Stimulated activated CD4-positive, alpha-beta T cell treated with anti-CD3 and anti-CD28 coated beads, Interleukin-4, amount 100 ng/mL, for 24 hours (primary cell): ENCODE measurements at places on chromosomes 3 and 15.
A peak's percentile ranks its signal among the peaks of the same experiment; 100 is the strongest.

GRCh38 chr3:73086071-73086494 is 24.6 kb downstream of the EBLN2 start:
- peak; percentile 59 for DNase-seq

DNA sequence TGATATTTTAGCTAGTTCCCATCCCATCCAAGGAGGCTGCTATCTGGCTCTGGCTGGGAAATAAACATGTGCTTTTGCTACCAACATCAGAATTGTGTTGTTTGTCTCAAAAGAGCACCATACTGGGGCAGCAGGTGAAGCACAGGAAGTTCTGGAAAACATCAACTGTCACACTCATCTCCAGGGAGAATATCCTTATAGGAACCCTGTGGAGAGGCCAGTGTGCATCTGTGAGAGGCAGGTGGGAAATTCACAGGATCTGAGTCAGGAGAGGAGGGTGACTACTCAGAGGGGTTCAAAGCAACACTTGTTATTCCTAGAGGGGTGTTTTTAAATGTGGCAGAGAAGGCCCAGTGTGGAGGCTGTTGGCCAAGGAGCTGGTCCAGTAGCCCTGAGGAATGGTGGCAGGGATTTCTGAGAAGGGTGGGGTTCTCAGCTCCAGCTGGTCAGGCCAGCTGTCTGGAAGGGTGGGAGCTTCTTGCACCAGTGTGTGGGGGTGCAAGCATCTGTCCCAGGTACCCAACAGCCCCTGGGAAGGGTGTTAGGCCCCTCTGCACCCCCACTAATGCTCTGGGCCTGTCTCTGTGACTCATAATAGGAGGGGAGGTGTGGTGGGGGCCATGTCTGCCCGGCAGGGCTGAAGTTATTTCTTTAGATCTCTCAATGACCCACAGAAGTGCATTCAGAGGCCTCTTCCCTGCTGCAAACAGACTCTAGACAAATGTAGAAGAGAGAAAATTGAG is 28.7 kb downstream of the RPSA start:
- DNase-seq = no peak

GRCh38 chr15:89400116-89400781 is 65.6 kb upstream of the POLG start:
- DNase-seq = no peak

DNA sequence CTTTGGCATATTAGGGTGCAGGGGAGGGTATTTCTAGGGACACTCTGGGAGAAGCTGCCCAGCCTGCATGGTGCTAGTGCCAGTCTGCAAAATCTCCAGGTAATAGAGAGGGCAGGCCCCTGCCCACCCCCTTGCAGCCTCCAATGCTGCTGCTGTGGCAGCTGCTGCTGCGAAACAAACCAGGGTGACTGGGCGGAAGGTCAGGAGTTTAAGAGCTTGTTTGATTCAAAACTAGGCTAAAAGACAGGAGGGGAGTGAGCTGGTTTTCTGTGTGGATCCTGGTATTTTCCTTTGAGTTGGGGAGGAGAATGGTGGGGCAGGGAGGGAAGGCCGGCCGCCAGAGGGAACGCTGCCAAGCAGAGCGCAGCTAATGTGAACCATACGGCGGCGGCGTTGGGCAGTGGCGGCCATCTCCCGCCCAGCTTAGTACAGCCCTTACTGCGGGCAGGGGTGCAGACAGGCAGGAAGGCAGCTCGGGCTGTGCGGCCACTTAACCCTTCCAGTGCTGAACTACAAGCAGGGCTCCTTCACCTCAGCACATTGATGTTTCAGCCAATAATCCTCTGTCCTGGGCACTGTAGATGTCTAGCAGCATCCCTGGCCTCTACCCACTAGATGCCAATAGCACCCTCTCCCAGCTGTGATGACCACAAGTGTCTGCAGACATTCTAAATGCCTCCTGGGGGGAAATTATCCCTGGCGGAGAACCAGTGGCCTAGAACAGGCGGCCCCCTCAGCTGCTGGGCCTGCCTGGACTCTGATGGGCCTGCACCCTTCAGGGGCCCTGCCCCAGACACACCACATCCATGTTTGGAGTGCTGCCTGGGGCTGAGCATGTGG is 125.7 kb downstream of the EEFSEC start:
- DNase-seq = no peak

DNA sequence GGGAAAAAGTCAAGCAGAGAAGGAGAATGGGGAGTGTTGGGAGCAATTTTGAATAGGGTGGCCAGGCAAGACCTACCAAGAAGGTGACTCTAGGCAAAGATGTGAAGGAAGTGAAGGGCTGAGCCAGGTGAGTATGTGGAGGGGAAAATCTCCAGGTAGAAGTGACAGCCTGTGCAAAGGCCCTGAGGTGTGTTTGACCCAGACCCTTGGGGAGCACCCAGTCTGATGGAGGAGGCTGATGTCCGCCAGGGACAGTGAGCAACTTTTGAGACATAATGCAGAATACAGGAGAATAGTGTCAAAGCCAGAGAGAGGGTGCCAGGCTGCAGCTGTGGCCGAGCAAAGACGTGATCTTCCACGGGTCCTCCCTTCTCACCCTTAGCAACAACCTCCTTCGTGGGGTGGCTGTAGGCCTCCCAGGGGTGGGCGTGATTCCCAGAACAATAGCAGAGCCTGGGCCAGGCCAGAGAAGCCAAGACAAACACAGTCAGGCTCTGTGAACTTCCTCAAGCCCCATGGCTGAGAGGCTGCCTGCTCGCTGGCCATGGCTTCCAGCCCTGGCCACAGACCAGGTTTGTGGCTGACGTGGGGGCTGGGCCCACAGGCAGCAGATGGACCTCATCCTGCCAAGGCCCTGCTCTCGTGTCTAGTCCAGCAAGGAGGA is 58.1 kb downstream of the SLC6A6 start:
- no peak for DNase-seq

GRCh38 chr3:128077665-128078064 is 25.4 kb downstream of the SEC61A1 start:
- no peak for DNase-seq

DNA sequence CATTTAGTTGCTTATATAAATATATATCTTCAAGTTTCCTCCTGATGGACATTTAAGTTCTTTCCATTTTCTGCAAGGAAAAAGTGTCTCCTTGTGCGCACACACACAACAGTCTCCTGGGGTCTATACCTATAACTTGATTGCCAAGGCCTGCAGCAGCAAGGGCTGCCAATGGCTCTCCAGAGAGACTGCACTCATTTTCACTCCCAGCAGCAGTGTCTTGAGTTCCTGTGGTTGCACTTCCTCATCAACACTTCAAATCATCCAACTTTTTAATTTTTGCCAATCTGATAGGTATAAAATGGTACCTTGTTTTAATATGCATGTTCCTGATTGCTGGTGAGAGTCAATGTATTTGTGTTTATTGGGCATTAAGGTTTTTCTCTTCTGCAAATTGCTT is 23.1 kb downstream of the TNFAIP8L3 start:
- DNase-seq = no peak

- DNase-seq = no peak
Measured at GRCh38 chr3:192339214-192339613, 388.1 kb downstream of the FGF12 start.

- DNase-seq = no peak
Measured at GRCh38 chr3:188010478-188010877, 143.5 kb upstream of the LPP start.

GRCh38 chr15:22933641-22934061 is 46.5 kb downstream of the CYFIP1 start:
- DNase-seq = no peak

- DNase-seq = no peak
Measured at GRCh38 chr3:31178467-31178866, 284.0 kb upstream of the GADL1 start.

DNA sequence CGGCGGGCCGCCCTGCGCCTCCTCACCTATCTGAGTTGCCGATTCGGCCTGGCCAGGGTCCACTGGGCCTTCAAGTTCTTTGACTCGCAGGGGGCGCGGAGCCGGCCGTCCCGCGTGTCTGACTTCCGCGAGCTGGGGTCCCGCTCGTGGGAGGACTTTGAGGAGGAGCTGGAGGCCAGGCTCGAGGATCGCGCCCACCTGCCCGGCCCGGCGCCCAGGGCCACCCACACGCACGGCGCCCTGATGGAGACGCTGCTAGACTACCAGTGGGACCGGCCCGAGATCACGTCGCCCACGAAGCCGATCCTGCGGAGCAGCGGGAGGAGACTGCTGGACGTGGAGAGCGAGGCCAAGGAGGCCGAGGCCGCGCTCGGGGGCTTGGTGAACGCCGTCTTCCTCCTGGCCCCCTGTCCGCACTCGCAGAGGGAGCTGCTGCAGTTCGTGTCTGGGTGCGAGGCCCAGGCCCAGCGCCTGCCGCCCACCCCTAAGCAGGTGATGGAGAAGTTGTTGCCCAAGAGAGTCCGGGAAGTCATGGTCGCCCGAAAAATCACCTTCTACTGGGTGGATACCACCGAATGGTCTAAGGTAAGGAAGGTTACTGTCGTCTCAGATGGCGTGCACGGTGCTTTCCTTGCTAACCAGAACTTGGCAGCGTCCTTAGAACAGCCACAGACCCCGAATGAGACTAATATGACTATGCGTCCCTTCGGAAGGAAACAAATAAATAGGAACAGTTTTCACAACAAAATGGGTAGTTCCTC is 567 bp downstream of the TICRR start:
- DNase-seq = peak; percentile 12

GRCh38 chr3:141812084-141812483 is 48.9 kb downstream of the GRK7 start:
- DNase-seq = no peak

GRCh38 chr3:120852412-120852811 is 55.6 kb upstream of the STXBP5L start:
- no peak for DNase-seq

GRCh38 chr15:99921101-99921500 is 187.9 kb upstream of the LYSMD4 start:
- no peak for DNase-seq

- DNase-seq = no peak
Measured at GRCh38 chr3:109137761-109138160, 1.2 kb downstream of the C3orf85 start.

DNA sequence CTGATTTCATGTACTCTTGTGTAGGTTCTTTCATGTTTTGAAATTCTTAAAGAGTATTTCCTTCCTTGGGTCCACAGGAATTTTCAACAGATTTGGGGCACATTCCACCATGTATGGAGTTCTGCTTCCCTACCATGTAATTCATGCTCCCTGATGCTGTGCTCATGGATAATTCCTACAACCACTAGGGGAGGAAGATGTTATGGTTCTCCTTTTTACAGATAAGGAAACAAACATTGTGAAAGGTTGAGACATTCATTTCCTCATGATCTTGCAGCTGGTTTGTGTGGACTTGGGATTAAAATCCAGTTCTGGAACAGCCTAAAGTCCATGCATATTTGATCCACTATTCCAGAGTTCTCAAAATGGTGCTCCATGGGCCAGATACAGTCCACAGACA is 174.9 kb upstream of the FRMD4B start:
- DNase-seq = no peak

GRCh38 chr3:79424811-79425210 is 343.0 kb downstream of the ROBO1 start:
- no peak for DNase-seq

DNA sequence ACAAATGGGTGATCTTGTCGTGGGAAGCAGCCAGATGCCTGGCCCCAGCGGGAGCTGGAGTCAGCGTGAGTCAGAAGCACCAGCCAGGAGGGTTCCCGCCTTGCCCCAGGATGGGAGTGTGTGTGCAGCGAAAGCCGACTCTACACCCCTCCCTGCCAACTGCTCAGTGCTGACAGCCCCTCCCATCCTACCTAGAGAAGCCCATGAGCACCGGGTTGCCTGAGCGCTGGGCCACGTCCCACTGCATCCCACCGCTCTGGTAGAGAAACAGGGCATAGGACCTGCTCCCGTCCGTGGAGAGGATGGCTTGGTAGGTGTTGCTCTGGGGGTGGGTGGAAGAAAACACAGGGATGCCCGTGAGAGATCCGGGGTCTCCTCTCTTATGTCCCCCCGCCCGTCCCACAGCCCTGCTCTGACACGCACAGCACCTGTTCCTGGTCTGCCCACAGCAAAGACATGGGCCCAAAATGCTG is 42.9 kb downstream of the MUC4 start:
- no peak for DNase-seq

- DNase-seq = no peak
Measured at GRCh38 chr3:169196789-169197188, 466.7 kb downstream of the MECOM start.

DNA sequence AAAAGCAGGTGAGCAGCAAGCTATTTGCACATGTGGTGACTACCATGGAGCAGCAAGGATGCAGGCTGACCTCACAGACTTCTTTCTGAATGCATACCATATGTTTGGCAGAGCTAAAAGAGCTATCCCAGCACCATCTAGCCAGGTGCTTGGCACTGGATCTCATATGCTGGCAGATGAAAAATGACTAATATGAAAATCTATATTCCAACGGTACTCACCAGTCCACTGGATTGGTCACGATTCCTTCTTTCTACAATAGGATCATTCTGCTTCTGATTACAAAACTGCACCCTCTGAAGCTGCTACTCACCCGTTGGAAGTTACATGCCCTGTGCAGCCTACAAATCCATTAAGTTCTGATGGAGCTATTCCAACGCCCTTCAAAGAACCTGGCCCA is 714.3 kb upstream of the CFAP20DC start:
- DNase-seq = no peak

DNA sequence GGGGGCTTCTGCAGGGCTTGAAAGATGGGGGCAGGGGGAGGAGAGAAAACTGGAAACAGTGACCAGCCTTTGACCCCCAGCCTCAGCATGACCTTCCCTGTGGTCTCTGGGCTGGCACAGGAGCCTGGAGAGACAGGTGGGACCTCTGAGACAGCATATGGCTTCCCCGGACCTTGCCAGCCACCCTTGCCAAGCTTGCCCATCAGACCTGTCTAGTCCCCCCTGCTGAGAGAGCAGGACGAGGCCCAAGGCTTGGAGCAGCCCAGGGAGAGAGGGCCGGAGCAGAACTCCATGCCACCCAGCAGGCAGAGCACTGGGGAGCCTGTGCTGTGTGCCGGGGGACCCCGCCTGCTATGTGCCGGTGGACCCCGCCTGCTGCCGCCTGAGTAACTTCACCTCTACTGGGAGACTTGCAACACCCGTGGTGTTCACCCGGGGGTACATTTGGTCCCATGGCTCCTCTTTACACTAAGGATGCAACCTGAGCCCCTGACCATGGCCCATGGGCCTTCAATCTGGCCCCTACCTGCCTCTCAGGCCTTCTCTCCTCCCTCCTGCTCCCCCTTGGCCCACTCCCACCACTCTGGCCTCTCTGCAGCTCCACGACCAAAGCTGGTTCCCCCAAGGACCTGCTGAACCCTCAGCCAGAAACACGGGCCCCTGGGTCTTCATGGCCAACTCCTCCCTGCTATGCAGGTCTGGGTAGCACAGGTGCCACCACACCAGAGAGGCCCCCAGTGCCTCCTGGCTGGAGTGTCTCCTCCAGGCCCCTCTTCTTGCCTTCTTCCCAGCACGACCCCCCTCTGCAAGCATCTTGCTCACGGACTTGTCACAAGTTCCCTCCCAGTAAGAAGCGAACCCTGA is 21.1 kb upstream of the SLC41A3 start:
- no peak for DNase-seq

GRCh38 chr3:120417272-120417911 is 33.4 kb downstream of the FSTL1 start:
- DNase-seq = peak; percentile 88

DNA sequence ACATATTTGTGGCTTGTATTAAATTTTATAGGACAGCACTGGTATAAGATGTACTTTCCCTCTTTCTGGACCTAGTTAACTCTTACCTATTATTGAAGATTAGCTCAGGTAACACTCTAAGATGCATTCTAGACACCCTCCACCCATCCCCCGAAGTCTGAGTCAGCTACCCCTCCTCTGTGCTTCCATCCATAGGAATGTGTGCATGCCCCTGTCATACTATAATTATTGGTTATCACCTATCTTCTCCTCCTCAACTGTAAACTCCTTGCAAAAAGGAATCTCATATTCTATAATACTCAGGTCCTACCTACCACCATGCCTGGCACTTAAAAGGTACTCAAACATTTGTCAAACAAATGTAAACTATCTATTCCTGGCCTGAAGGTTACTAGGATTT is 3.0 kb downstream of the PEAK1 start:
- DNase-seq = no peak
